ENCODE measurements at places on chromosomes 6 and 20.

DNA sequence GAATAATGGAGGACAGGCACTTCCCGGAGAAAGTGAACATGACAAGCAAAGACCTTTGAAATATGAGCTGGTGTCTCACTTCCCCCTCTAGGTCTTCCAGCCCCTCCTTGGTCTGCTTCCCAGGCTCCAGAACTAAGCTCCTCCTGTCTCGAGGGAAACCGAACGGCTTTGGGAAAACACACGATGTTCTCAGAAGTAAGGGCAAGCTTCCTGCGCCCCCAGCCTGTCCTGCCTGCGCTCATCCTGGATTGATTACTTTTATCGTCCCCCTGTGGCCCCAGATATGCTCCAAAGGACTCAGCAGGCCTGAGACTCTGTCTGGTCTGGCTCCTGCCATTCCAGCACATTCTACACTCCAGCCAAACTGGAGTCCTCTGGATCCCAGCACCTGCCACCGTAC is 83.4 kb downstream of the ZNF217 start:
- DNase-seq: no peak

- peak; percentile 1 for DNase-seq
Measured at GRCh38 chr6:6131492-6132109, 124.9 kb upstream of the NRN1 start.

- DNase-seq: no peak
Measured at GRCh38 chr20:1661542-1662299, 4.1 kb upstream of the SIRPG start.

DNA sequence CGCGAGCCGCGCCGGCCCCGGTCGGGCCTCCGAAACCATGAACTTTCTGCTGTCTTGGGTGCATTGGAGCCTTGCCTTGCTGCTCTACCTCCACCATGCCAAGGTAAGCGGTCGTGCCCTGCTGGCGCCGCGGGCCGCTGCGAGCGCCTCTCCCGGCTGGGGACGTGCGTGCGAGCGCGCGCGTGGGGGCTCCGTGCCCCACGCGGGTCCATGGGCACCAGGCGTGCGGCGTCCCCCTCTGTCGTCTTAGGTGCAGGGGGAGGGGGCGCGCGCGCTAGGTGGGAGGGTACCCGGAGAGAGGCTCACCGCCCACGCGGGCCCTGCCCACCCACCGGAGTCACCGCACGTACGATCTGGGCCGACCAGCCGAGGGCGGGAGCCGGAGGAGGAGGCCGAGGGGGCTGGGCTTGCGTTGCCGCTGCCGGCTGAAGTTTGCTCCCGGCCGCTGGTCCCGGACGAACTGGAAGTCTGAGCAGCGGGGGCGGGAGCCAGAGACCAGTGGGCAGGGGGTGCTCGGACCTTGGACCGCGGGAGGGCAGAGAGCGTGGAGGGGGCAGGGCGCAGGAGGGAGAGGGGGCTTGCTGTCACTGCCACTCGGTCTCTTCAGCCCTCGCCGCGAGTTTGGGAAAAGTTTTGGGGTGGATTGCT is 1.3 kb downstream of the VEGFA start:
- peak; percentile 16 for DNase-seq

DNA sequence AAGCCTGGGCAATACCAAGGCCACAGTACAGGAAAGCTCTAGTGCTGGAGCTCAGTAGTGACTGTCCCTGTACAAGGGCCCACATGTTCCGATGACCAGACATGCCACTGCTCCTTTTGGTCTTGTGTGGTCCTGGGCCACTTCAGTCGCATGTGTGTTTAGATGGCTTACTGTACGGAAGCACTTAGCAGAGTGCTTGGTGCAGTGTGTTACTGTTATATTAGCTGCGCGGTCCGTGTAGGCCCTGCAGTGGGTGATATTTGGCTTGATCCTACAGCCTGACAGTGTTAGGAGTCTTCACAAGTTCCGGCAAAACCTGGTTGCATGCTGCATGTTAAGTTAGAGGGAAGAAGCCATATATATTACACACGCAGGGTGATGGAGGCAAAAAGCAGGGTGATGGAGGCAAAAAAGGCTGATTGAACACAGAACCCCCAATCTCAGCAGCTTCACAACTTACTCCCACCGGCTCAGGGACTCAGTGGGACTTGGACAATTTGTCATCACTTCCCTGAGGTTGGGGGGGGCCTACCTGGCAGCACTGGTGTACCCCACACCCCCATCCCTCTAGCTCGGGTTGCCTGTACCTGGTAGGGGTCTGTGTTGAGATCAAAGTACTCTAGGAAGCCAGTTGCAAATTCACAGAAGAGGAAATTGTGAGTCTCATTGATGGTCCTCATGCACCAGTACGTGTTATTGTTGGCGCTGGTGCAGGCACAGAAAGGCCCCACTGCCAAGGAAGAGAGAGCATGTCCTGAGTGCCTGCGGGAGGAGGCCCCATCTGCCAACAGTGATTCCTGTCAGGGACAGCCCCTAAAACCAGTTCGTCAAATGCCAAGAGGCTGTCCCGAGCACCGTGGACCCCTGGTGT is 122.6 kb downstream of the SULF2 start:
- no peak for DNase-seq

DNA sequence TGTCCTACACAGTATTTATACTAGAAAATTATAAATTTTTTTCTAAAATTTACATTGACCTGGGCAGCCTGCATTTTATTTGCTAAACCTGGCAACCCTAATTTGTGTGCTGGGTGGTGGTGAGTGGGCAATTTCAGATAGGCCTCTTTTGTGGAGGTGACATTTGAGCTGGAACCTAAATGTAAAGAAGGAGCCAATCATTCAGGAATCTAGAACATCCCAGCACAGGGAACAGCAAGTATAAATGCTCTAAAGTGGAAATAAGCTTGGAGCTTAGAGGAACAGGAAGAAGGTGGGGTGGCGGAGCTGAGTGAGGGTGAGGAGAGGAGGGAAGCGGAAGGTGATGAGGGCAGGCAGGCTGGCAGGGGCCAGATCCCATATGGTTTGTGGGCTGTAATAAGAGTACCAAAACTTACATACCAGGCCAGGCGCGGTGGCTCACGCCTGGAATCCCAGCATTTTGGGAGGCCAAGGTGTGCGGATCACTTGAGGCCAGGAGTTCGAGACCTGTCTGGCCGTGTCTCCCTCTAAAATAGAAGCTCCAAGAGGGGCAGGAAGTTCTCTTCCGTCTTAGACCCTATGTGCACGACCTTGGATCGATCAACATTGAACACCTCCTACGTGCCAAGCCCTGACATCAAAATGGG is 549 bp upstream of the CSE1L start:
- DNase-seq: no peak

GRCh38 chr6:126524811-126525326 is 185.0 kb downstream of the CENPW start:
- DNase-seq: no peak

DNA sequence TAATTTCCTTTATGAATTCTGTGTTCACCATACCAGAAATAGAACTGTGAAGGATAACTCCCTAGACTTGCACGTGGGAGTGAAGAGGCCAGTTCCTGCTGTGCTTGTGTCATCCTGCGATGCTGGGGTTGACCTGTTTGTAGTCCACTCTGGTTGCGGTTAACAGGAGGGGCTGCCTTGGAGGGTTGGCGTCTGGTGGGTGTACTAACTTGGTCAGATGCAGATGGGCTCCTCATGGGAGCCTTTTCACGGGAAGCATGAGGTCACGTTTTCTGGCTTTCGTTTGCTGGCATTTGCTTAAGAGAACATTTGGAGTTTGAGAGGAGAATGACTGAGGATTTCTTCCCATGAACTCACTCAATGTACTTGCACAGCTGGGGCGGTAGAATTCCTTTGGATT is 41.2 kb downstream of the IGF2R start:
- no peak for DNase-seq

DNA sequence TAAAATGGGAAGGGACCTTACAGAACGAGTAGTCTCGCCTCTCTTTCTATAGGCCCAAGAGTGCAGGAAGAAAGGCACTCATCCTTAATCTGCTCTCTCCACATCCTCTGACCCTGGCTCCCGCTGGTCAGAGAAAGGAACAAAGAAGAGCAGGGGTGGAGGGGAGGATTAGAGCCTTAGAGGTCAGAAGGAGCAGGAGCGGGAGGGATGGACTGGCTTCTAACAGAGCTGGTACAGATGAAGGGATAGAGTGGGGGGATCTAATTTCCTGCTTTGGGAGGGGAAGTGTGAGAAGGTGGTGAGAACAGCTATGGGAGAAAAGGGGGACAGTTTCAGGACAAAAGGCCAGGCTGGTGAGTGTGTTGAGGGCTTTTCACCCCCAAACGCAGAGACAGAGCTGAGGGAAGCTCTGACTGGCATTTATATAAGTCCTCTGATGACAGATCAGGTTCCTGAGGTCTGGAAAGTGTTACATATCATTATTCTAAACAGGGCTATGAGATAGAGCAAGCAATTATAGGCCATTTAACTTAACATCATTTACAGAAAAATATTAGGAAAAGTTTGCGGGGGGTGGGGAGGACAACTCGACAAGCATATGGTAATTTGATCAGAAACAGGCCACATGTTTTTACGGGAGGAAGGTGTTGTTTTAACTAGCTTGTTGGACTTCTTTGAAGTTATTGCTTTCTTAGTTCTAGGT is 111.1 kb downstream of the FOXC1 start:
- DNase-seq: no peak

DNA sequence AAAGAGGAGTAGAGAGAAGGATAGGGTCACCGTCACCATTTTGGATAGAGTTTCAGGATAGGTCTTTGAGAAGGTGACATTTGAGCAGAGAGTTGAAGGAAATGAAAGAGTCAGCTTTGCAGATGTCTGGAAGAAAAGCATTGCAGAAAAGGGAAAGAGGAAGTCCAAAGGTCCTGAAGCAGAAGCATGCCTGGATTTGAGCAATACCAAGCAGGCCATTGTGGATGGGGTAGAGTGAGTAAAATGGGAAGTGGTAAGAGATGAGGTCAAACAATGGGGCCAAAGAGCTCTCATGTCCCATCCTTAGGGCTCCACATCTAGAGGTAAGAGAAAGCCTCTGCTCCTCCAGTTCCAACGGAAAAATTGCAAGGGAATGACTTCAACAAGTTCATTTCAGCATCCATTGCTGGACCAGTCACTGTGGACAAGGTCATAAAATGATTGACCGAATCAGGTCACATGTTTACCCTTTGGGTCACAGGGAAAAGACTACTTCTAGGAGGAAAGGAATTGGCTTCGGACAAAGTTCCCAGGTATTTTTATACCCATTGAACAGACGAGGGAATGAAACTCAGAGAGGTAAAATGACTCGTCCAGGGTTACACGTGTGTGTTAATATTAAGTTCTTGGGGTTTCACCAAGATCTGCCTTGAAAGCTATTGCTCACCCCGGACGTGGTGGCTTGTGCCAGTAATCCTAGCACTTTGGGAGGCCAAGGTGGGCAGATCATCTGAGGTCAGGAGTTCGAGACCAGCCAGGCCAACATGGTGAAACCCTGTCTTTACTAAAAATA is 6.6 kb upstream of the SAMHD1 start:
- no peak for DNase-seq

DNA sequence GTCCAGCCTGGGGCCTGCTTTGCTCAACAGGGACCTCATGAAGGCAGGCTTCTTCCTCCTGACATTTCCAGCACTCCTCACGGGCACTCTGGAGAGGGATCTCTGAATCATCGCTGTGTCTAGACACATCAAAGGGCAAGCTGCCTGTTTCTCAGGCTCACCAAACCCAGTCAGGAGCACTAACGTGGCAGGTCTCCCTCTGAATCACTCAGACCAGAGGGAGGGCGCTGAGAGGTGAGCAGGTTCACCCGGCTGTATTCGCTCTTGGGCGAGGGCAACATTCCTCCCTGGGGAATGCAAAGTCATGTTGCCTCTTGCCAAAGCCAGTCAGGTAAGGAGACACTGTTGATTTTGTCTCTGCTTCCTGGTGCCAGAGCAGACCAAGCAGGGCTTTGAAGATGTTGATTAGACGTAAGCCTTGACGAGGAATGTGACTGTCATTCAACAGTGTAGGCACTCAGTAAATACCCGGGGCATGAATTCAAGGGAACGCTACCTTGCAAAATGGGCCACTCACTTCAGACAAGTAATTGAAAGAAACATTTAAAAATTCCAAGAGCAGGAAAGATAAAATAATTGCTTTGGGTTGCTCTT is 50.1 kb downstream of the CYP24A1 start:
- no peak for DNase-seq

GRCh38 chr6:75266716-75267291 is 17.8 kb downstream of the TMEM30A start:
- DNase-seq: peak; percentile 26

- no peak for DNase-seq
Measured at GRCh38 chr6:12851123-12851695, 134.6 kb downstream of the PHACTR1 start.

DNA sequence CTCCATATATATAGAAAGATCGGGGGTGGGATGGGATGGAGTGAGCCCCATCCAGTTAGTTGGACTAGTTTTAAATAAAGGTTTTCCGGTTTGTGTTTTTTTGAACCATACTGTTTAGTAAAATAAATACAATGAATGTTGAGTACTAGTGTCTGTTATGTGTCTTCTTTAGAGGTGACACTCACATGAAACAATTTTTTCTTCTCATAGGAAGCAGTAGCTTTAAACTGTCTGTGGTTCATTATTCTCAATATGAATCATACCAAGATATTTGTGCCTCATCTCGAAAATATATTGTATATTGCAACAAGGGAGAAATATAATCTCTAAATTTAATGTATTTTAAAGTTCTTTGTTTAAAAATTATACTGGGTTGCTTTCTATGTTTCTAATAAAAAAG is 33.4 kb downstream of the HSF2 start:
- no peak for DNase-seq

- DNase-seq: no peak
Measured at GRCh38 chr6:155303361-155303870, 10.9 kb downstream of the TFB1M start.

- no peak for DNase-seq
Measured at GRCh38 chr6:7640607-7641577, 50.9 kb downstream of the SNRNP48 start.

DNA sequence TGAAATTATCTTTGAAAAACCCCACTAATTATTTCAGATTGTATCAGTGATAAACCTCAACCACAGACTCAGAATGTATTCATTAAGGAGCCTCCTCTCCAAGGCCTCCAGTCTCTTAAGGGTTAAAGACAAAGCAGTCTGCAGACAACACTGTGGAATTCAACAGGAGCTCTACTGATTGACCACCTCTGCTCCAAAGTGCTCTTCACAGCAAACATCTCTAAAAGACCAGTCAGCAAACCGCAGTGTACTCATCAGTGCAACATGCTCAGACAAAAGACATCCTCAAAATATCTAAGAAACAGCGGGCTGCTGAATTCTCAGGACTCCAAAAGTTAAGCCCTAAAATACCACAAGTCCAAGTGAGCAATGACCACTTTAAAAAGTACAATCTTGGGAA is 42.0 kb downstream of the UQCC1 start:
- no peak for DNase-seq

DNA sequence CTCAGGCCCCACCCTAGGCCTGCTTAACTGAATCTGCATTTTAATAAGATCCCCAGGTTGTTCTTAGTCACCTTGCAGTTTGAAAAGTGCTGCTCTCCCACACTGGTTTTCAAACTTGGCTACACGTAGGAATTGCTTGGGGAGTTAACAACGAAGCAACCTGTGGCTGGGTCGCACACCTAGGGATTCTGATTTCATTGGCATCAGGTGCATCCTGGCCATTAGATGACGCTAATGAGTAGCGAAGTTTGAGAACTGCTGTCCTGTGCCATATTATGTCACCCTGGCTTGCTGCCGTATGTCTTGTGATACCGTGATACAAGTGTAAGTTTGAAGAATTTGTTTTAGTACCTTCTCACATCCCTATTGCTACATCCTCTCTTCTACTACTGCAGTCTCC is 28.2 kb upstream of the FUCA2 start:
- DNase-seq: no peak

GRCh38 chr6:135535989-135536414 is 38.5 kb upstream of the AHI1 start:
- DNase-seq: peak; percentile 41
